ENCODE measurements at places on chromosomes 5 and 9.

- DNase-seq, result peak; percentile 22
Observed at GRCh38 chr9:89750117-89750791, 145.4 kb downstream of the GADD45G start.

DNA sequence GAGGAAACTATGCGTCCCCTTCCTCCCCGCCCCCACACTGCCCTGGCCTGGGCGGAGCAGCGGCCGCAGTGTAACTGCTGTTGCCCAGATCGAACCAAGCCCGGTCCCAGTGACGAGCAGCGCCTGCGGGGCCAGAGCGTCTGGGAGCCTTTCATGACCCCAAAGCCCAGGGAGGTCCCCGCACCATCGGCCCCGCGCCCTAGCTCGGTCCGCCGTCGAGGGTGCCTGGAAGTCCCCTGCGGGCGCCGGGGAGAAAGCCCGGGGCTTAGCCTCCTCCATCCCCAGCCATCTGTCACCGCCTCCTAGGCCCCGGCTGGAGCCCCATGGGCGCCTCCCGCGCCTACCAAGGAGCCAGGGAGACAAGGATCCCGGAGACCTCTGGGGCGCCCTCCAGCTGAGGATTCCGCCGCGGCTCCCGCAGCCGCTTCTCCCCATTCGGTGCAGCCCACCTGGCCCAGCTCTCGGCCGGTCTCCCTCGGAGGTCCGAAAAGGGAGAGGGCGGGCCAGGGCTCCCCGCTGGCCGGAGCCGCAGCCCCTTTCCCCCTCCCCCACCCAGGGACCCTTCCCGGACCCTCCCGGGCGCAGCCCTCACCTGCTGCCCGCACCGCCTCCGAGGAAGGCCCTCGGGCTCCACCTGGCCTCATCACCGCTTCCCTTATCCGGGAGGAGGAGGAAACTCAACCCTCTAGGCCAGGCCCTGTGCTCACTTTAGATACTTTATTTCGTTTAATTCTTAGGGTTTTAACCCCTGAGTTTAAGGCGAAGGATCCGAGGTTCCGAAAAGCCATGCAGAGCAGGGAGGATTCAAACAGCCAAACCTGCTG is 45.6 kb downstream of the APTX start:
- no peak for DNase-seq

GRCh38 chr5:149503006-149503405 is 48.2 kb downstream of the CSNK1A1 start:
- DNase-seq, result no peak

DNA sequence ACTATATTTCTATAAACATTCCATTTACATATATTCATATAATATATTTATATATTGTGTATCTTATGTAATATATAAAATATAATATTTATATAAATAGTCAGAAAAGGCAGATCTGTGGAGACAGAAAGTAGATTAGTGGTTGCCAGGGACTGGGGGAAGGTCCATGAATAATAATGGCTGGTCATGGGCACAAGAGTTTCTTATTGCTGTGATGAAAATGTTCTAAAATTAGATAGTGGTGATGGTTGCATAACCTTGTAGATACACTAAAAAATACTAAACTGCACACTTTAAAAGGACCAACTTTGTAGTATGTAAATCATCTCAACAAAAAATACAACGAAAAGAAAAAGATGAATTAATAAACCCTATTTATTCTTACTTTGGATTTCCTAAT is 47.3 kb downstream of the NUP155 start:
- no peak for DNase-seq

All from fibroblast of pulmonary artery (primary cell).